ENCODE measurements at places on chromosomes 7 and 10.

DNA sequence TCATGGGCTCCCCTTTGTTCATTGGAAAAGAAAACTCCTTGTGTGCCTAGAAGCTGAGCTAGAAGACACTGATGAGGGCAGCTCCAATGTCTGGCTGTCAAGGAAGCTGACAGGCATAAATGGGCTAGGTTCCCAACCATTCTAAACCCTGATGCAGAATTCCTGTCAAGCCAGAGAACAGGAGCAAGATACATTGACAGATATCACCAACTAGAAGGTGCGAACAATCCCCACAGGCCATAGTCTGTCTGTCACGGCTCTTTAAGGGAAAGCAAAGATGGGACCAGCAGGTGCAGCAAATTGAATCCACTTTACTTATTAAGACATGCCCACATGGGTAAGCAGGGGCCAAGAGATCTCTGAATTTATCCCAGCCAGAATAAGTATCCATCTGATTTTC, 617.9 kb upstream of the POT1 start:
- DNase-seq, result no peak

GRCh38 chr7:130150587-130150986, 54.6 kb downstream of the TMEM209 start:
- DNase-seq, result no peak

GRCh38 chr7:18906901-18907300, 210.5 kb downstream of the TWIST1 start:
- no peak for DNase-seq

- DNase-seq, result no peak
Measured at GRCh38 chr10:22649994-22650393, 64.4 kb downstream of the PIP4K2A start.

- DNase-seq, result no peak
Measured at GRCh38 chr7:45524445-45524844, 49.7 kb upstream of the ADCY1 start.

GRCh38 chr7:139901056-139901795, 72.2 kb downstream of the TBXAS1 start:
- DNase-seq, result no peak

GRCh38 chr10:62594093-62594520, 210.4 kb upstream of the ADO start:
- DNase-seq, result no peak

- DNase-seq, result no peak
Measured at GRCh38 chr10:35208536-35208935, 81.9 kb downstream of the CREM start.

- no peak for DNase-seq
Measured at GRCh38 chr7:69620063-69620462, 21.8 kb downstream of the AUTS2 start.

- no peak for DNase-seq
Measured at GRCh38 chr10:71747551-71748523, 25.5 kb downstream of the VSIR start.

DNA sequence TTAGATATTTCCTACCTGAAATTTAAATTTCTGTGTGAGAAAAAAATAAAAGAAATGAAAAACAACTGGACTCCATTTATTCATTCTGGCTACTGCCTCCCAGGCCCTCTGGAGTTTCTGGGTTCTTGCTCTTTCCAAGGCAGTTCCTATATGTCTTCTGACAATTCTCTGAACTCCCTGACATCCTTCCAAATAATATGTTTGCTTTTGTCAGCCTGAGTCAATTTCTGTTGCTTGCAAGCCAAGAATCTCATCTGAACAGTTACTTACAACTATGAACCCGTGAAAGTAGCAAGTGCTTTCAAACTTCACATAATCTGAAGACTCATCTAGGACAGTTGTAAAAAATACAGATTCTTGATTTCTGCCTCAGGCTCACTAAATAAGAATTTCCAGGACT, 216.7 kb upstream of the NPVF start:
- DNase-seq, result no peak

DNA sequence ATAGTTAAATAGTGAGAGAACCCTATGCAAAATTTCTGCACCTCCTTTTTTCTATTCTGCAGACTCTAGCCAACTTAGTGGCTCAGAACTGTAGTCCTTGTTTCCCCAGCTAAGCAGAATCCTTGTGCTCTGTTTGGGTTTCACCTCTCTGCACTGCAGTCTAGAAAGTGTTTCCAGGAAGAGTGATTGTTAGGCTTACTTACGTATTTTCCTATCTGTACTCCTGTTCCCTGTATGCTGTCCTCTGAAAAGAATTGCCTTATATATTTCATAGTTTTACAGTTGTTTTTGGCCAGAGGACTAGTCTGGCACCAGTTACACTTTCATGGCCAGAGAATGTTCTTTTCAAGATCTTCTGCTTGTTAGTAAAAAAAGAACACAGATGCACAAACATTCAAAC, 154.6 kb upstream of the POT1 start:
- no peak for DNase-seq

- DNase-seq, result no peak
Measured at GRCh38 chr7:71173955-71174354, 42.0 kb downstream of the GALNT17 start.

- peak; percentile 70 for DNase-seq
Measured at GRCh38 chr7:75772081-75773077, at the start of gene CCL26. Gene CCL26, minus strand, starts transcription at chr7:75772211. Its CDS starts 35 bp downstream, at chr7:75772176.

- no peak for DNase-seq
Measured at GRCh38 chr7:33261585-33261984, 132.2 kb downstream of the BBS9 start.

DNA sequence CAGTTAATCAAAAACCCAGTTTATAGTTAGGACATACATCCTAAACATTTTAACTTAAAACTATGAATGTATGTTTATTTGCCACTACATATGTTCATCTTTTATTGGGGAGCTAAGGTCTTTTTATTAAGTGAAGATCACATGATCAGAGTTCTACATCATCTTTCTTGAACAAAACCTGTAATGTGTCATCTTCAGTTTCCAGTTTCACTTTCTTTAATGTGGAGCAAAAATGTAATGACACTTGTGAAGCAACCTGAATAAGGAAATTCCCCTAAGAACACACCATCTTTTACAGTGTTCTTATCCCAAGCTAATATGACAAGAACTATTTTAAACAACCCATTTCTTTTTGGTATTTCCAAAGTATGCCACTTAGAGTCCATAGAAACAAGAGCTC, 166.7 kb upstream of the BET1 start:
- DNase-seq, result no peak

GRCh38 chr10:21511946-21512572, 13.4 kb downstream of the SKIDA1 start:
- no peak for DNase-seq

Measured in skeletal muscle cell (primary cell).